ENCODE measurements at places on chromosomes 1 and 21.
A peak's percentile ranks its signal among the peaks of the same experiment; 100 is the strongest.

GRCh38 chr1:223843934-223844786 lies 1.6 kb downstream of the TP53BP2 start:
- no peak for DNase-seq

- DNase-seq: no peak
These were observed 6.2 kb downstream of the SMIM1 start for GRCh38 chr1:3778590-3779264.

DNA sequence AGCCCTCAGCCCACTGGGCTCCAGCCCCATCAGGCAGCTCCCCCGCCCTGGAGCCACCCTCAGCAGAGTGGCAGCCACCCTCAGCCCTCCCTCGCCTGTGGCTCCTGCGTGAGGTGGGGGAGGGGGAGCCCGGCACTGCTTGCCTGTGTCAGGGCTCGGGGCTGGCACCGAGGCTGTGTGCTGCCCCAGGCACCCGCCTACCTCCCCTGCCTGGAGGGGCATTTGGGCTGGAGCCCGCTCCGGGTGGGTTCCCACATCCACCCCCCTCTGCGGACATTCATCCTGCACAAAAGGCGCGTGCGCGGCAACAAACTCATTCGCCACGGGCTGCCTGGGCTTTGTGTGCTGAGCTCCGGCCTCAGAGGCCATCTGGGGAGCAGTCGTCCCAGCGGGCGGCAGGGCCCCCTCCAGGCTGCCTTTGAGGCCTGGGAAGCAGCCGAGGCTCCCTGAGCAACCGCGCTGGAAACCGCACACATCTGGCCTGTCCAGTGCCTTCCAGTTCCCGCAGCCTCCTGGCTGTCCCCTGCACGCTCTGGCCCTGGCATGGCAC lies 12.6 kb upstream of the TNFRSF14 start:
- DNase-seq: peak; percentile 53

GRCh38 chr1:160836981-160837557 lies 25.6 kb downstream of the CD244 start:
- no peak for DNase-seq

DNA sequence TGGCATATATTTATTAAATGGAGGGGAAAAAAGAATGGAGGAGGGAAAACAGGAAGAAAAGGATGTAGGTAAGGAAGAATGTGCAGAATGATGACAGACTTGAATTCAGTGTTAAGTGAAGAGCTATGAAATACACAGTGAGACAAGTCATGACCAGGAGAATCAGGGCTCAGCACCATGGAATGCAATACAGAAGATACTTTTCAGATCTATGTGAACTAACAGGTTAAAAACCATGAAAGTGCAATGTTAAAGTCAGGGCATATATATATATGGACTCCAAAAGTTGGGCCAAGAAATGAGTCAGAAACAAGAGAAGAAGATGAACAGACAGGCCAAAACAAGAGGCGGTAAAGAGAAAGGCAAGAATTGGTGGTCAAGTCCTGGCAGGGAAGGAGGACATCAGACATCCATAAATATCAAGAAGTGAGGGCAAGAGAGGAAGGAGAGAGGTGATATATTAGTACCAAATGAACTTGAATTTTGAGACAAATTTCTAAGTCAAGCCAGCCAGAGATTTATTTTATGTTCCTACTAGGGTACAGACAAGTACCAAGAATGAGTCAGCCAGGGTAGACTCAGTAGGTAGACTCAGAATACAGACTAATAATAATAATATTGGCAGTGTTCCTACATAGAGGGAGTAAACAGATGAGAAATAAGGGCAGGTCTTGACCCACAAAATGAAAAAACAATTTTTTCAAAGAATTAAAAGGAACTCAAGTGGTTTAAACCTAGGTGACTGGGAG lies 39.5 kb upstream of the MCOLN3 start:
- DNase-seq: no peak

- DNase-seq: no peak
These were observed 52.8 kb downstream of the NRIP1 start for GRCh38 chr21:15011967-15012366.

GRCh38 chr1:54866801-54867716 lies 19.9 kb downstream of the DHCR24 start:
- DNase-seq: no peak

- DNase-seq: no peak
These were observed 99.0 kb upstream of the SLC25A33 start for GRCh38 chr1:9440261-9440660.

- DNase-seq: no peak
These were observed 34.9 kb downstream of the TMCO4 start for GRCh38 chr1:19764848-19765247.

DNA sequence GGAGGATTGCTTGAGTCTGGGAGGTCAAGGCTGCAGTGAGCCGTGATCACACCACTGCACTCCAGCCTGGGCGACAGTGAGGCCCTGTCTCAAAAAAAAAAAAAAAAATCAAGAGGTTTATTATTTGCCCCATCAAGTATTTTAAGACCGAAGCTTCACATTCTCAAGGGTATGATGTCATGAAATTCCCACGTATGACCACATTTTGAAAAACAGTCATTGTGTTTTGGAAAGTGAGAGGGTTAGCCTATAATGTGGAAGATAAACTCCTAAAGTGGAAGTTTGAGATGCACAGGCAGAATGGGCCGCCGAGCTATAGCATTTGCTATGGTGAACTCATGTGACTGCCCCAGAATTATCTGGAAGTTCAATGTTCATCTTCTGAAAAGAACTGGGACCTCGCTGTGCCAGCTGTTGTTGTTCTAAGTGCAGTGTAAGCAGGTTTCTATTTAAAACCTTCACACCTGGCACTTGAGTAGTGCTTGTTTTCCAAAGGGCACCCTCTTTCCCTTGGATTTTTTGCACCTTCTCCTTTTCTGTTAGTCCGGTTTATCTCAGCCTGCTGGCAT lies 96.9 kb upstream of the SLC25A33 start:
- no peak for DNase-seq

DNA sequence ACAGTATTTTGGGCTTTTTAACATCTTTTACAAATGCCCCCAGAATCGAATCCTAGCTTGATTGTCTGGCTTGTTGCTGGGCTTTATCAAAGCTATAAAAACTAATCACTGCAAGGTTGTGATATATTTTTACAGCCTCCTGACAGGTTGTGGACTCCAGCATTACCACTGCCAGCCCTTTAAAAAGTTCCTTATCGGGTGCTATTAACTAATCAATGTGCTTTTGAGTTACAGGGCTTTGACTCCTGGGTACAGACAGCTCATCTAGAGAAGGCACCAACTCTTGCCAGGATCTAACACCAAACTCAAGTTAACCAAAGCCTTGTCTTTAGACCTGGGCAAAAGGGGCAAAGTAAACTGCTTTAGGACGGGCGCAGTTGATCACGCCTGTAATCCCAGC lies 16.6 kb downstream of the GON4L start:
- no peak for DNase-seq

DNA sequence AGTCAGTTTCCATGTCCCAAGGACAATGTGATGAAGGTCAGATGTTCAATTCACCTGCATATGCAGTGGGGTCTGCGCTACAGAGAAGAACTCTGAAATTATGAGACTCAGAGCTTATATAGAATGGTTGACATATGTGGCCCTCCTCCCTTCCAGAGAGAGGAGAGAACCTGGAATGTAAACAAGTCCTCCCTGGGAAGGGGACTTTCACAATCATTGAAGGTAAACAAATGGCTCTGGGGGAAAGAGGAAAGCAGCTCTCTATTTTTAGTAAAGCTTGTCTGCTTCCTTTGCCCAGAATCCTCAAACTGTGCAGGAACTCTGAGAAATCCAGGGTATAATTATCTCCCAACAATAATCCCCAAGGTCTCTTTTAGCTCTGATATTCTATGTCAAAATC lies 9.8 kb downstream of the OVGP1 start:
- no peak for DNase-seq

GRCh38 chr1:906600-907420 lies 16.9 kb upstream of the SAMD11 start:
- DNase-seq: peak; percentile 26

DNA sequence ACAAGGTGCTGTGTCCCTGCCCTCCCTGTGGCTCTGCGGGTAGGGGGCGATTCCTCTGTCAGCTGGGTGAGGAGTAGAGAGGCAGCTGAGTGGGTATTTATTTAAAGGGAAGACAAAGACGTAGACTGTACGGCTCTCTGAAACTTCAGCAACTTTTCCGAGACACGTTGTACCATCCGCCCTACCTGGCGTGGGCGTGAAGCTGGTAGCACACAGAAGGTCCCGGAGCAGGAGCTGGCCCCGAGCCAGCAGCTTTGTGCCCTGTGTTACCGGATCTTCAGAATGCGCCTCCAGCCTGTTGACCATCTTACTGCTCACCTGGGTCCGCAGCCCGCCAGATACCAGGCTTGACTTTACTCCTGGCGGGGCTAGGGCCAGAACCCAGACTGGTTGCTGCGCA lies 34.9 kb downstream of the PRKCZ start:
- DNase-seq: no peak

GRCh38 chr1:232183802-232184201 lies 446.1 kb downstream of the SIPA1L2 start:
- DNase-seq: no peak

DNA sequence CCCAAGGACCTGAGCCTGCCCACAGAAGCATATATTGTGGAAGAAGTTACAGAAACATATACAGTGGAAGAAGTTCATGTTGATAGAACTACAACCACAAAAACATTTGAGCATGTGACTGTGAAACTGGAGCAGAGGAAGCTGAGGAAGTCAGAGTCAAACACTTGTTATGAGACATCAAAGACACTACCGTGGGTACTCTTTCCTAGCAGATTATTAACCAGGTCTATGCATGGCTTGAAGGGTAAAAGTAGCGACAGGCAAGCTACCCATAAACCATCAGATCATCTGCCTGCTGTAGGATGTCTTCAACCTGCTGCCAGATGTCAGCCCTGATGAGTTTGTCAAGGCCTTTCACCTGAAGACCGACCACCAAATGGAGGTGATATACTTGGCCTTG lies 35.8 kb downstream of the IVNS1ABP start:
- peak; percentile 43 for DNase-seq

DNA sequence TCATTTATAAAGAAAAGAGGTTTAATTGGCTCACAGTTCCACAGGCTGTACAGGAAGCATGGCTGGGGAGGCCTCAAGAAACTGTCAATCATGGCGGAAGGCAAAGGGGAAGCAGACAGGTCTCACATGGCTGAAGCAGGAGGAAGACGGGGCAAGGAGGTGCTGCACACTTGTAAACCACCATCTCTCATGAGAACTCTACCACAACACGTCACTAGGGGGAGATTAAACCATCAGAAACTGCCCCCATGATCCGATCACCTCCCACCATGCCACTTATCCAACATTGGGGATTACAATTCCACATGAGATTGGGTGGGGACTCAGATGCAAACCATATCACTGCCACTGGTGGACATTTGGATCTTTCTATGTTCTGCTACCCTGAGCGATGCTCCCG lies 351.4 kb downstream of the NPHP4 start:
- peak; percentile 8 for DNase-seq

DNA sequence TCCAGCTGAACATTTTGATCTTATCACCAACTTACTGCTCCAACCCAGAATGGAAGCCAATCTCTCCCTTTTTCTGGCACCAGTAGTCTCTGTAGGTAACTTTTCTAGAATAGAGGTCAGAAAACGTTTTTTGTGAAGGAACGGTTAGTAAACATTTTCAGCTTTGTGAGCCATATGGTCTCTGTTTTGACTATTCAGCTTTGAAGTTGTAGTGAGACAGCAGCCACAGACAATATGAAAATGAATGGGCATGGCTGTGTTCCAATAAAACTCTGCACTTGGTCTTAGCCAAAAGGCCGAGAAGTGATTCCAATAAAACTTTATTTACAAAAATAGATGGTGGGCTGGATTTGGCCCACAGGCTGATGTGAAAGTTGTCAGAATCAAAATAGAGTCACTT lies 28.9 kb downstream of the MAP10 start:
- no peak for DNase-seq

GRCh38 chr1:204974327-204974726 lies 68.7 kb upstream of the CNTN2 start:
- DNase-seq: no peak

DNA sequence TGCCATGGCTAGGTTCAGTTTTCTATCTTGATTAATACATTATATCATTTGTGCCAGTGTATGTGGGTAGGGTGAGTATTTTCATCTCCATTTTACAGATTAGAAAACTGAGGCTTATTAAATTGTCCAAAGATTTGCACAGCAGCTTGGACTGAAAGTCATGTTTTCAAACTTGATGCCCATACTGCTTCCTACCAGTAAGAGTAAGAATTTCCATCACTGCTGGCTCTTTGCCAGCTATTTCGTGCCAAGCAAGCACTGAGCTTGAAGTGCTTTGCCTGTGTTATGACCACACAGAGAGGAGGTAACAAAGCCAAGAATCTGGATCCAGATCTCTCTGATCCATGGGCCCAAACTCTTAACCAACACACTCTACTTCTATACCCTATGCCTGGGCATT lies 295.0 kb downstream of the VAV3 start:
- DNase-seq: no peak

- DNase-seq: peak; percentile 49
These were observed 134.6 kb upstream of the ARHGEF16 start for GRCh38 chr1:3319874-3320245.

GRCh38 chr21:31670070-31670469 lies 10.6 kb downstream of the SOD1 start:
- DNase-seq: no peak

- no peak for DNase-seq
These were observed 146.0 kb downstream of the MIS18A start for GRCh38 chr21:32132881-32133280.

DNA sequence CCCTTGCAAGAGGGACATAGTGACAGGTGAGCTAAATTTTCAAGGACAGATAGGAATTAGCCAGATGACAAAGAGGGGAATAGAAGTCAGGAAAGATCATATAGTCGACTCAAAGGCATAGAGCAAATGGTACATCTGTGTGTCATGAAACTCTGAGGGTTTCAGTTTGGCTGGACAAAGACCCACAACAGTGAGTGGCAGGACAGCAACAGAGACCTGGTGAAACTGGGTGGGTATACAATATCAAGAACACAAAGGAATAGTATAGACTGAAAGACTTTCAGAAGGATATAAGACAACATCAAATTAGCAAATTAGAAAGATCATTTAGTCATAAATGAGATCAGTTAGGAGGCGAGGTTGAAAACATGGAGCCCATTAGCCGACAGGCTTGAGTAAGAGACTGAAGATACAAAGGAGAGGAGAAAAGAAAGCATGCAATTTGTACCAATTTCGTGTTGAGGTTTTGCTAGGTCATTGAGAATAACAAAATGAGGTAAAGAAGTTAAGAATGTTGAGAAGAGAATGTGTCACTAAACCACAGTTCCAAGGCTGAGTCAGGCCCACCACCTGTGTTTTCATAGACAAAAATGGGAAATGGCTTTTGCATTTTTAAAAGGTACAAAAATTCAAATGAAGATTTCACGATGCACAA lies 213.8 kb downstream of the HHIPL2 start:
- DNase-seq: no peak

DNA sequence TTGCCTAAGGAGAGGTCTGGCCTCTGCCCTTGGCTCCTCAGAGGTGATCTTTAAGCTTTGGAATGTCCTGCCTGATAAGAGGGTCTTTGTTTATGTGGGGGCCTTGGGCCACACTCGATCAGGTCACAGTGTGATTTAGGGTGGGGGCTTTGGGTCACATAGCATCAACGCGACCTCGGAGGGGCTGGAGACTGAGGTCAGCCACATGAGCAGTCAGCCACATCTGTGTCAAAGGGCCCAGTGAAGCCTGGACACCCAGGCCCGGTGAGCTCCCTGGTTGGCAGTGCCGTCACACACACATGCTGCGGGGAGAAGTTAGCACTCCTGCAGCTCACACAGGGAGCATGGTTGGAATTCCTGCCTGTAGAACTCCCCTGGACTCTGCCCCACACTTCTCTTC lies 345.0 kb downstream of the NPHP4 start:
- DNase-seq: no peak

GRCh38 chr1:46030074-46030870 lies 102.2 kb downstream of the PIK3R3 start:
- DNase-seq: no peak

GRCh38 chr1:57007948-57008347 lies 42.1 kb upstream of the C8B start:
- no peak for DNase-seq
